ENCODE measurements at places on chromosomes 16 and 17.

DNA sequence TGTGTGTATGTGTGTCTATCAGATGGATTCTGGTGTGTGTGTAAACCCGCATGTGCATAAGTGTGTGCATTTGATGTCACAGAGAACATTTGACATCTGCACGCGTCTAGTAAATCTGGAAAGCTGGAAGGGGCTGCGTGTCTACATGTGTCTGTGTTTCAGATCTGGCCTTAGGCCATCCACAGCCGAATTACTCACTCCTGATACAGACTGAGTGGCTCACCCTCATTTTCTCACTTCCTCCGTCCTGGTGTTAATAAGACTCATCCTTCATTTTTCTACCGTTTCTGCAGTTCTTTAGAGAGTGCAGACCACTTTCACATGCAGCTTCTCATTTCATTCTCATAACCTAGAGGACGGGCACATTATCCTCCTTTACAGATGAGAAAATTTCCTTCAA, 491.6 kb downstream of the CDH13 start:
- no peak for DNase-seq

- DNase-seq, result no peak
Observed at GRCh38 chr16:23232806-23233205, 50.3 kb downstream of the SCNN1G start.

- DNase-seq, result no peak
Observed at GRCh38 chr17:180381-181244, 837 bp downstream of the DOC2B start.

- no peak for DNase-seq
Observed at GRCh38 chr17:57914273-57915142, 40.7 kb downstream of the CUEDC1 start.

DNA sequence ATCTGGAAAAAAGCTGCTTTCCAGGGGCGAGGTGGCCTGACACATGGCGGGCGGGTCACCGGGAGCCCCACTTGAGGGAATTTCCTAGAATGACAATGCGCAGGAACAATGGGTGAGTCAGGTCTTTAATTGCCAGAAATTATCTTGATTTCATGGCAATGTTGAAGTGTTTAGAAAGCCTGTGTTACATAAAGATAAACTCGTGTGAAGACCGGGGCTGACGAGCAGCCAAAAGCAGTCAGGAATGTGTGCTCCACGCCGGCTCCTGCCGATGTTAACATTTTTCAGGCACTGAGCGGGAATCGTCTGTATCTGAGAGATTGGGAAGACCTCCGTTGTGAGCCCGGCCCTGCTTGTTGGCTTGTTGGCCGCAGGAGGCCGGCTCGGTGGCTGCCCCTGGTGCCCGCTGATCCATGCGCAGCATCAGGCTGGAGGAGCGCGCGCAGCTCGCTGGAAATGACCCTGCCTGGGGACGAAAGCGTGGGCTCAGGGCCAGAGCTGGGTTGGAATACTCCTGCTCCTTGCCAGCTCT, 353.1 kb downstream of the FOXL1 start:
- no peak for DNase-seq

GRCh38 chr17:3475812-3476610, at the start of gene ASPA:
Gene ASPA, plus strand, starts transcription at chr17:3475997. Its CDS starts 163 bp downstream, at chr17:3476160.
- no peak for DNase-seq

GRCh38 chr17:48579760-48580554, 1.8 kb upstream of the HOXB4 start:
- no peak for DNase-seq

- DNase-seq, result no peak
Observed at GRCh38 chr16:82995924-82996441, 369.2 kb downstream of the CDH13 start.

DNA sequence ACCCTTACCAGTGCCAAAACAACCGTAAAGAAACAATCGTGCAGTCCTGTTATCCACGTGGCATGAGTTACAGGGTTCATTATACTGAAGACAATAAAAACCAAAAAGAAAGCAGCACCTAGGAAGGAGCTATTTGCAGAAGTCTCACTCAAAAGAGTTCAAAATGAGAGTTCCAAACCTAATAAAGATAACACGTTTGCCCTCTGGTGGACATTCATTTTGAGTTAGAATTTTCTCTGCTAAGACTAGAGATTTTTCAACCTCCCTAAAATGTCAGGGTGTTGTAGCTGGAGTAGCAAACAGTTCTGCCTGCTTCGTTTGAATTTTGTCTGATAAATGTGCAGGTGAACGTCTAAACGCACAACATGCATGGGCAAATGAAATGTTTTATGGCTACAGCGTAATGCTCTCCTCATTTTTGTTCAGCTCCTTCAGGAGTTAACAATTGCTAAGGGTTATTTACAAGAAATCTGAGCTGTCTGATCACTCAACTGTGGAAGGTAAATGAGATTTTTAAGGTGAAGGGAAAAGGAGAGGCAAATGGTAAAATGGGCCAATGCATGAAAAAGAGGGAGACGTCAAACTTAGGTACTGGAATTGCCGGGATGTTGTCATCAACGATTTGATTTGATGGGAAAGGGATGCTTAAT, 1067.9 kb upstream of the EEF2KMT start:
- no peak for DNase-seq

DNA sequence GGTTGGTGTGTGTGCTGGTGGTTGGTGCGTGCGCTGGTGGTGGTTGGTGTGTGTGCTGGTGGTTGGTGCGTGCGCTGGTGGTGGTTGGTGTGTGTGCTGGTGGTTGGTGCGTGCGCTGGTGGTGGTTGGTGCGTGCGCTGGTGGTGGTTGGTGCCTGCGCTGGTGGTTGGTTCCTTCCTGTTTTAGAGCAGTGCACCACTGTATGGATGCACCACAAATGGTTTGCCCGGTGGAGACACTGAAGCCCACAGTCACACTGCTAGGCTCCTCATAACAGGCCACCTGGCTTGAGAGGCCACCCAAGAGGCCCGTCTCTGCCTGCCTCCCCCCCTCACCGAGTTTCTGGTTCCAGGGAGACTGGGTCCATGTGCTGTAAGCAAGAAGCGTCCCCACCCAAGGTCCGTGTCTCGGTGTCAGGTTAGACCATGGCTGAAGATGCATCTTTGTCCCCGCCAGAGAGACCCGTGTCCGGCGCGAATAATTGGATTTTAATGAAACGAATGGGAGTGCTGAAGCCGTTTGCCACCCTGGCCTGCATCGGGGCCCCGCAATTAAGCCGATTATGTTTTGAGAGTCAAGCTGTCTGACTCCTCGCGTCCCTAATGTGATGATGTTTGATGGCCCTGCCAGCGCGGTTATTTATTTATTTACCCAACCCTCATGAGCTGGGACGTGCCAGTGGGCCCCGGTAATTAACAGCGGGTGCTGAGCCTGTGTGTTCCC, 161.3 kb upstream of the GSE1 start:
- no peak for DNase-seq

GRCh38 chr17:61728297-61728836, 135.0 kb downstream of the BRIP1 start:
- no peak for DNase-seq

- no peak for DNase-seq
Observed at GRCh38 chr16:24541233-24541933, 2.0 kb downstream of the RBBP6 start.

DNA sequence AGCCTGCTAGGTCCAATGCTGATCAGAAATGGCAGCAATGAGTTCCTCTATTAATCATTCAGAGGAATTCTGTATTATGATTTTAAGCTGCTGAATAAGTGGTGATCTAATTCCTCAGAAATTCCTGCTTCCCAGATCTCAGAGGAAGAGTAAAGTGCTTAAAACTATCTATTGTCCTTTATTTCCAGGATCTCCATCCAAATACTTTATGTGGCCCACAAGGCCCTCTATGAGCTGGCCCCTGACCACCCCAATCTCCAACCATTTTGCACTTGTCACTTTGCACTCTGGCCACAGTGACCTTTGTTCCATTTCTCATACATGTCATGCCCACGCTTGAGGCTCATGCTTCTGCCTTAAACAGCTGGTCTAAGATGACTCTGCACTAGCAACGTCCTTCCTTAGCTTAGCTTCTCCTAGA, 93.7 kb downstream of the CA10 start:
- no peak for DNase-seq

GRCh38 chr16:2897110-2897509, 14.1 kb downstream of the FLYWCH2 start:
- DNase-seq, result no peak

DNA sequence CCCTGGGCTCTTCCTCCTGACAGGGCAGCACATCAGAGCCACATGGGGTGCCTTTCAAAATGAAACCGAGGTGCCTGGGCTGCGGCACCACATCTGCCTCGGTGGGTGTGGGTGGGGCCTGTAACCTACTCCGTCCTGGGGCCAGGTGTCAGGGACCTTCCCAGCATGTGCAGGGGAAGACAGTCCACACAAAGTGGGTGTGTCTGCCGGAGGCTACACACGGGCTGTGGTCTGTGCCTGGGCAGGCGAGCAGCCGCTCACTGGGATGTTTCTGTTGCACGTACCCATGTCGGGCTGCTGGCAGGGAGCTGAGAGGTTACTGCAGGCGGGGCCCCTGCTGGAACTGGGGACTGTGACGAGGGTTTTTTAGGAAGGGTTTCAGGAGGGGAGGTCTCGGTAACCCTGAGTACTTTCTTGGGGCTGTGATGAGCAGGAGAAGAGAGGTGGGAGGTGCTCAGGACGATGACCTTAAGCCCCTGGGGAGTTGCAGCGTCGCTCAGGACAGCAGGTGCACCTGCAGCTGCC, 351.2 kb downstream of the SEC14L1 start:
- DNase-seq, result no peak

DNA sequence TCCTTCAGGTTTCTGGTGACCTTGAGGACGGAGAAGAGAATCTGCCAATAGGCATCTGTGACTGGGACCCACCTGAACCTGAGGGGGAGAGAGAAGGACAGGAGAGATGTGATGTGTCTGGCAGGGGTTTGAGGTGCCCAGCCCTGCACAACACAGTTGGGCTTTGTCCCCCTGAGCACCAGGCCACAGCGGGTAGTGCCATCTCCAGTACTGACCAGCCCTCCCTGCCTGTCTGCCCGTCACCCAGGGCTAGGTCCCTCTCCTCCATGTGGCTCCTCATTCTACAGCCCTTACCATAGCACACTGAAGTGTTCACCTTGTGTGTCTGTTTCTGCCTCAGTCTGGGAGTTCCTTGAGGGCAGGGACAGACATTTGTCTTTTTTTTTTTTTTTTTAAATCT, 30.8 kb downstream of the NLRP1 start:
- no peak for DNase-seq

DNA sequence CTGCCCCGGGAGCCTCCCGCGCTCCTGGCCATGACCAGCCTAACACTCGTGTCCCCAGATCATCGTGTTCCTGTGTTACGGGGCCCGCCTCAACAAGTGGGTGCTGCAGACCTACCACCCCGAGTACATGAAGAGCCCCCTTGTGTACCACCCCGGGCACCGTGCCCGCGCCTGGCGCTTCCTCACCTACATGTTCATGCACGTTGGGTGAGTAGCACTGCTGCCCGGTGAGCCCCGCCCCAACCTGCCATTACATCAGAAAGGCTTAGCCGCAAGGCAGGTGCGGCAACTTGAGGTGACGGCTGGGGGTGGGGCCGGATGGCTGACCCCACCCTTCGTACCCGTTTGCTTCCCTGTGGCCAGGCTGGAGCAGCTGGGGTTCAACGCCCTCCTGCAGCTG, 1.4 kb downstream of the RHBDL1 start:
- DNase-seq, result no peak

DNA sequence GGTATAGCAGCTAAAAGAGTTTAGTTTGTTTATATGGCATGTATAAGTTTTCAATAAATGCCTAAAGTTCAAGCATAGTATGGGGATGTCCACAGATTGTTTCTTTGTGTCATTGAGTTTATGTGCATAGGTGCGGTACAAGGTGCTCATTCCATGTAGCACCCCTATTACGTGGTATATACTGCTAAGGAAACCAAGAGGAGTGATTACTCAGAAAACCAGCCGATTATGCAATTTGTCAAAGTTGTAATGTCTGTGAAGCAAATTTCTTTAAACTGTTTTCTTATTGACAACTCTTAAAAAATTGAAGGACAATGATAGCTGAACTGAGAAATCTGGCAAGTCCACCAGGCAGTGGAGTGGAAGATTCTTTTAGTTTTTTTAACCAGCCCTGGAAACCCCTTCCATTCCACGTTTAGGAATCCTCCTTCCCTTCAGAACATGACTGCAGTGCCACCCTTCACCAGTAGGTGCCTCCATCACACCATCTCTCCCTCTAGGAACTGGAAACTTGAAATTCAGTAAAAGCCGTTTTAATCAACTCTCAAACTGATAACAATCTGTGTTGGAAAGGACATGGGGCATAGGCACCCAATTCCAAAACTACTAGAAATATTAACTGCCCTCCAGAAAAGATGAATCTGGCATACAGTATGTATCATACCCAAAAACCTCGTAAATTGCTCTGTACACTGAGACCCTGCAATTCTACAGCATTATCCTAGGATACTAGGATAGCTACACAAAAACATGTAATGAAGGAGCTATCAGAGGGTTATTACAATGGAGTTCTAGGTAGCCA, 43.5 kb downstream of the REXO5 start:
- DNase-seq, result peak; percentile 54

GRCh38 chr17:82334204-82334621, 647 bp upstream of the SECTM1 start:
- no peak for DNase-seq

DNA sequence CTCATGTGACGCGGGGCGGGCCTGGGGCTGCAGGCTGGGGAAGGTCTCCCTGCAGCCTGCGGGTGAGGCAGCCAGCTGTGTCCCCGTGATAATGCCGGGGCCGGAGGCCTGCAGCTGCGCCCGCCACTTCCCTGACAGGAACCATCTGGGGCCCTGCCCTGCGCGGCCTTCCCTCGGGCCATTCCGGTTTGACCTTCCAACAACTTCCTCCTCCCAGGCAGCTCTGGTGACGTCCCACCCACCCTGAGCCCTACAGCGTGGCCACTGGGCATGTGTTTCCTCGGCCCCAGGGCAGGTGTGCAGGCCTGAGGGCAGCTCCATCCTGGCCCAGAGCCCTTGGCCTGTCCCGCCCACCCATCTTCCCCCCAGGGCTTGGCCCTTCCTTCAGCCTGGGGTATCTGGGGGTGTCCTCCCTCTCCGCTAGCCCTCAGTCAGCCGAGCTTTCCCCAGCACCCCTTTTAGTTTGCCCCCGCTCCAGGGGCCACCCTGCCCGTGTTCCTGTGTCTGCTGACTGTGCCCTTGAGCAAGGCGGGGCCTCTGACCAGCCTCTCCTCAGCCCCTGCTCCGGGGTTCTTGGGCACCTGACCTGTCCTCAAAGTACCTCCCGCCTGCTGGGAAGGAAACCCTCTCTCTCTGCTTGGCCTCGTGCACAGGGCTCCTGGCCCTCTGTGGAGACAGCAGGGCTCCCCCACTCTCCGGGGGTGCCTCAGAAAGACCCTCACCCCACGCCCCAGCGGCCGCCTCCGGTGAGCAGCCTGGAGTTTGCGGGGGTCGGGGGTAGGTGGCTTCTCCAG, at the start of gene CBFA2T3:
CBFA2T3 (minus strand) TSS at position 190 of the 794 bp plus-strand sequence. CDS start 400 bp downstream, outside the sequence.
- no peak for DNase-seq

GRCh38 chr17:80843741-80844156, 147.9 kb upstream of the CHMP6 start:
- DNase-seq, result no peak
